ENCODE measurements at places on chromosomes 4 and X.

DNA sequence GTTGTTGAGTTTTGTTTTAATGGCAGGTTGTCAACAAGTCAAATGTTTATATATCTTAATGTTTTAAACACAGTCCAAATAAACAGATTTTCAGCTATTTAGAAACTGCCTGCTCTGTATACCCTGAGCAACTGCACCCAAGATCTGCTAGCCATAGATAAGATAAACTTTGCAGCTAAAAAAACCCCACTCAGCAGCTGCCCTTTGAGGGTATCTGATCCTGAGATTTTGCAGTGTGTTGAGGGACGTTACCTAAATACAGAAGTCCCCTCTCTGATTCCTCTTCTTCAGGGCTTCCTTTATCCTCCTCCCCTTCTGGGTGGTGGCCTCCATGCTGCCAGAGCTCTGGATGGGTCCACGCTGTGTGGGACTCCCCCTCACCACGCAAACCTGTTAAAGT, 11.0 kb upstream of the FGG start:
- no peak for DNase-seq

GRCh38 chrX:15939737-15940136, 85.1 kb upstream of the AP1S2 start:
- no peak for DNase-seq

- no peak for DNase-seq
These were observed 16.9 kb downstream of the CYBB start for GRCh38 chrX:37796805-37797204.

GRCh38 chr4:26723216-26723615, 137.4 kb upstream of the STIM2 start:
- no peak for DNase-seq

- no peak for DNase-seq
These were observed 45.0 kb downstream of the TIGD2 start for GRCh38 chr4:89156174-89156914.

- DNase-seq, result no peak
These were observed 8.3 kb downstream of the SEC24B start for GRCh38 chr4:109441862-109442458.

DNA sequence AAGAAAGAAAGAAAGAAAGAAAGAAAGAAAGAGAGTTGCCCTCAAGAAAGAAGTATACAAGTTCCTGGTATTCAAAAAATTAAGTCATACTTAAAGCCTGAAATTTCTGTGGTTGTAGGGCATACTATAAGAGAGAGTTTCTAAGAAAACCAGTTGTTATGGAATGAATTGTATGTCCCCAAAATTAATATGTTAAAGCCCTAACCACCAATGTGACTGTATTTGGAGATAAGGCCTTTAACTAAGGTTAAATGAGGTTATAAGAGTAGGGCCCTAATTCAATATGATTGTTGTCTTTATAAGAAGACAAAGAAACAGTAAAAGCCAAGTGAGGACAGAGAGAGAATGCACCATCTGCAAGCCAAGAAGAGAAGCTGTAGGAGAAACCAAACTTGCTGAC, 521.1 kb downstream of the CCSER1 start:
- DNase-seq, result no peak

- no peak for DNase-seq
These were observed 98.8 kb upstream of the IQCM start for GRCh38 chr4:149914119-149915115.

- no peak for DNase-seq
These were observed 516.8 kb upstream of the ADGRL3 start for GRCh38 chr4:60683357-60683756.

DNA sequence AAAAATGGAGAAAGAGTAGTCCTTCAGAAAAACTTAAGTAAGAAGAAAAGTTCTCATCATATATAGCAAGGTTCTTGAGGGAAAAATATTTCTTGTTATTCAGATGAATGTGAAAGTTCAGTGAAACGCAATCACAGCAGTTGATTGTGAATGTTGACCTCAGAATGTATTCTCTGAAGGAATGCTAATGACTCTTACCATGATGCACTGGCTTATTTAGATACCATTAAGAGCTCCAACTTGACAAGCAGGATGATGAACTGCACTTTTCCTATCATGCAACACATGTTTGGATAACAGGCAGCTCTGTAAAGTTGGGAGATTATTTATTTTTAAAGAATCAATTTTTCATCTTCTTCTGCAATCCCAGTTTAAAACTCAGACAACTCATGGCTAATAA, 115.5 kb upstream of the MYOZ2 start:
- DNase-seq, result no peak
